ENCODE measurements at places on chromosomes 1 and 21.
A peak's percentile ranks its signal among the peaks of the same experiment; 100 is the strongest.

DNA sequence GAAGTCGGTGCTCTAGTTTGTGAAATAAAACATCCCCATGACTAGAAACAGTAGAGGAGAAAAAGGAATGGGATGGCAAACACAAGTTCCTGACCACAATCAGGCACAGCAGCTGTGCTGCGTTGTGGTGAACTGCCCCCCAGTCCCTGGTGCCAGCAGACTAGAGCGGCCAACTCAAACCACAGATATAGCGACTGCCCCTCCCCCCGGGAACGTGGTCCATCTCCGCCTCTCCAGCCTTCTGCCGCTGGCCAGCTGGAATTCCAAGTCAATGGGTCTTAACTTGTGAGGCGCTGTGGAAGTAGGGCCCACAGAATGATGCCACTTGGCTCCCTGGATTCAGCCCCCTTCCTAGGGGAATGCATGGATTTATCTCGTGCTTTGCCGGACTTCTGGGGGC, 41.6 kb upstream of the ZNF678 start:
- DNase-seq, result no peak

GRCh38 chr1:183605904-183606303, 15.6 kb upstream of the NCF2 start:
- DNase-seq, result no peak

- no peak for DNase-seq
Observed at GRCh38 chr1:157096881-157097280, 2.7 kb downstream of the ETV3L start.

DNA sequence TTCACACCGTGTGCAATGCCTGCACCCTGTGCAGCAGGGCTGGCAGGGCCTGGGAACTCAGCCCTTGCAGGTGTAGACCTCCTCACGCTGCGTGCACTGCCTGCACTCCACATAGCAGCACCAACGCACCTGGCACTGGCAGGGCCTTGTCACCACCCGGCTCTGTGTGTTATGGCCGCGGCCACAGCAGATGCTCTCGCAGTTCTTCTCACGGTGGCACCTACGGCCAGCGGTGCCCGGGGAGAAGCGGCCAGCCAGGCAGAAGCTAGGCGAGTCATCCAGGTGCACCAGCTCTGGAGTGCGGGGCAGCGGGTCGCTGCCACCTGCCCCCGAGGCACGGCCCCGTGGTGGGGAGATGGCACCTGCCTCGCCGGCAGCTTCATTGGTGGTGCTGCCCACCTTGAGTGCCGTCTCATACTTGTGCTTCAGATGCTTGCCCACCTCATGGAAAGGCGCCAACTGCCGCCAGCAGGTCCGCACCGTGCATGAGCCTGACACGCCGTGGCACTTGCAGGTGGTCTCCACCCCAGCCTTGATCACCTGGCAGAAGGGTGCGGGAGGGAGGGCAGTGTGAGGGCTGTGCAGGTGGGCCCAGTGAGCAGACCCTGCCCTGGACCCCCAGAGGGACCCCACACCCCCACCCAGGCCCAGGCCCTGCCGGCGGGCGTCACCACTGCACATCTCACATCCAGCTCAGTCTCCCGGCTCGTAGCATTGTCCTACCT, 26.1 kb downstream of the WNT9A start:
- no peak for DNase-seq

DNA sequence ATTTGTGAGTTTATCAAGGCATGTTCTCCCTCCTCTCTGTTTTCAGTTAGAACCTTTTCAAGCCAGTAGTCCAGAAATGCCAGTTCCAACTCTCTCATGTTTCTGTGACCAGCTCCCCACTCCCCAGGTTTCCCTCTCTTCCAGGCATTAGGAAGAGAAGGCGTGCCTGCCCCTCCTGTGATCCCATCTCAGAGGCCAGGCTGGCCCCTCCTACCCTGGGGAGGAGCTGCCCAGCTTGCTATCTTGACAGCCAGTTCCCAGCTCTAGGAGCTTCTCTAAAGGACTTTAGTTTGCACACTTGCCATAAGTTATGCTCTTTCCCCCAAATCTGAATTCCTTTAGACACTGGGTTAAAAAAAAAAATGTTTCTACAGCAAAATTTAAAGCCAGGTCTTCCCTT, 8.9 kb downstream of the HYI start:
- no peak for DNase-seq

- DNase-seq, result no peak
Observed at GRCh38 chr1:51907079-51907702, 28.7 kb upstream of the NRDC start.

GRCh38 chr1:65119951-65120350, 28.1 kb upstream of the AK4 start:
- DNase-seq, result no peak

DNA sequence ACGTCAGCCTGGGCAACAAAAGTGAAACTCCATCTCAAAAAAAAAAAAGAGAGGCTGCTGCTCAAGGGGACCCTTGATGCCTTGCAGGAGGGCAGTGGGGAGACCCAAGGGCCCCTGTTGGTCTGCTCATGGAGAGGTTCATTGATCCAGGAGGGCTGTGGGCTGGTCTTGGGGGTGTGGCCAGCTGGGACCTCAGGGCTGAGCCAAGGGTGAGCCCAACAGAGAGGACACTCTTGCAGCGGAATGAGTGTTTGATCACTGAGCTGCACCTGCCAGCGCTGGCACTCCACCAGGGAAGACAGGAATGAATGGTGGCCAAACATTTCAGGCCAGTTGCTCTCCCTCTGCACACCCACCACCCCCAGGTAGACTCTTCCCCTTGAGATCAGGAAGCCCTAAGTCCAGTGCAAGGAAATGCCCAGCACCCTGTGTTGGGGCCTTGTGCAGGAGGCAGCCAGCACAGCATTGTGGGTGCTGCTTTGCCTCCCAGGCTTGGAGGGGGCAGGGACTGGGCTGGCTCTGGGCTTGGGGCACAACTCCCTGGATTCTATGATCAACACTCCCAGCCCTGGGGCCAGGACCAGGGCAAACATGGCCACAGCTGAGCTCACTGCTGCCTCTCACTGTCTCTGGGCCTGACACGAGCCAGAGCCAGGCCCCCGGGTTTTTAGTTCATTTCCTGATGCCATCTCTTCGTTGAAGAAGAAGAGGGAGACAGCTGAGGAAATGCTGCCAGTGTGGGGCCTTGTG, 50.7 kb downstream of the IRF2BP2 start:
- no peak for DNase-seq

GRCh38 chr1:8047686-8048445, 21.8 kb upstream of the ERRFI1 start:
- DNase-seq, result no peak

GRCh38 chr1:37480125-37480466, 5.7 kb downstream of the ZC3H12A start:
- no peak for DNase-seq

DNA sequence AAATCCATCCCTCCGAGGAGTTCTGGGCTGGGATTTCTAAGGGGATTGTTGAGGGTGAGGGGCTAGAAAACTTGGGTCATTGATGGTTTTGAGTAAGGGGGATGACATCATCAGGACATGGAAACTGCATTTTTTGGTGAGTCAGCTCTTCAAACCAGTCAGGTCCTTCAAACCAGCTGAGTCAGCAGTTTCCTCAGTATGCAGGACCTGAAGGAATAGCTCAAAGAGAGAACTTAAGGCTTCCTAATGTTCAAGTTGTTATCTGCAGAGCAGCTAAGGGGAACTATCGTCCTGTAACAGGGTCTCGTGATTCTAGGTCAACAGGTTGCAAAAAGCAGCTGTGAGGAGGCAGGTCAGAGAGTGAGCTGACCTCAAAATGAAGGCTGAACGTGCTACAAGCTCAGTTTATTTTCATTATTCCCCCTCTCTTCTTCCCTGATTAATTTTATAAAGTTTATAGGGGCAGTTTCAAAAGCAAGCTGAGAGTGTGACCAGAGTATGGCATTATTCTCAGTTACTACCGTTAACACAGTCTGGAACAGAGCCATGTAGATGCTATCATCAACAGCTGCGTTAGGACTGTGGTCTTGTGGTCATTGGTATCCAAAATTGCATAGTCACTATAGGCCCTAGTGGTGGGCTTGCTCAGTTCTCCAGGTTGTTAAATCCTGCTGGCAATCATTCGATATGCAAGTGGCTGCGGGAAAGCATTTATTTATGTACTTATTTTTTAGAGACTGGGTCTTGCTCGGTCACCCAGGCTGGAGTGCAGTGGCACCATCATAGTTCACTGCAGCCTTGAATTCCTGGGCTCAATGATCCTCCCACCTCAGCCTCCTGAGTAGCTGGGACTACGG, 10.7 kb upstream of the SDC3 start:
- DNase-seq, result no peak

GRCh38 chr1:117363571-117364048, 3.6 kb upstream of the MAN1A2 start:
- no peak for DNase-seq

DNA sequence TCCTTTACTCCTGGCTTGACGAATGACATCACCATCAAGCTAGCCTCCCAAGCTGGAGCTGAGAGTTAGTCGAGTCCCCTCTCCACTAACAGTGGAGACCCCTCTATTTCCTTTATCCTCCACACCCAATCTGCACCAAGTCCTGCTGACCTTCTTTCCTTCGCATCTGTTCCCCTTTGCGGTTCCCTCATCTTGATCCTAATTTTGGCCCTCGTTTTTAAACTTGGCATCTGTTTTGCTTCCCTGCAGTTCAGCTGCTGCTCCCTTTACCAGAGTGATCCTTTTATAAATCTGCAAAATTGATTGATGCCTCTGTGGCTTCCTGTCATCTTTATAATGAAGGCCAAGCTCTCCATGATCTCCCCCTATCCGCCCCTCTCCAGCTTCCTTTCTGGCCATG, 49.0 kb upstream of the TSPAN2 start:
- DNase-seq, result no peak

GRCh38 chr1:82704966-82705365, 904.2 kb downstream of the ADGRL2 start:
- no peak for DNase-seq

- DNase-seq, result no peak
Observed at GRCh38 chr1:36847761-36848160, 186.6 kb downstream of the GRIK3 start.

DNA sequence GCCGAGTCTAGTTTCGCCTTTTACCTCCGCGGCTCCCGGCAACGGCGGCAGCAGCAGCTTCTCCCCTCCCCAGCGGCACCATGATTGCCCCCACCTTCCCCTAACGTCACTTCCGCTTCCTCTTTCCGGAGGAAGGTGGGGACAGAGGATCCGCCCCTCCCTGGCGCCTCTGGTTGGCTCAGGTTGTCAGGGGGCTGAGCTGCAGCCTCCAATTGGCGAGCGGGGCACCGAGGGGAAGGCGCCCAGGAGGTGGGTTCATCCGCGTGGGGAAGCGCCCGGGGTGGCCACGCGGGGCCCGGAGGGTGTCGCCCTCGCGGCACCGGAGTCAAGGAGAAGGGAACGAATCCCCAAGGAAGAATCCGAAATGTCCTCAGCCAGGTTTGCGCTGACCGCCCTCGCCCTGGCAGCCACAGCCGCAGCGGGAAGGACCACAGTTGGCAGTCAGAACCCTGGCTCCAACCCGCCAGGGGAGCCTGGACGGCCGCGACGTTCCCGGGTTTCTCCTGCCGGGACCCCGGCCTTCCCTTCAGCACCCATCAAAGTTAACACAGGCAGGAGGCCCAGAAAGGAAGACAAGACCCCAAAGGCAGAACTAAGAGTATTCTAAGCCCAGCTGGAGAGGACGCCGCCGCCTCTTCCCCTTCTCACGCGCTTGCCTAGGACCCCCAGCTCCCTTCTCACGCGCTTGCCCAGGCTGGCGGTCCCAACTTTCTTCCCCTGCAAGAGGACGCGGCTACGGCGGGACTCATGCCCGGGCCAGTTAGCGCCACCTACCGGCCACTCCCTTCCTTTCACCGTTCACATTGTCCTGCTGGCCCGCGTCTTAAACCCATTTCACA, at the start of gene MTF1:
TSS of gene MTF1 (minus strand) at position 86 of the 839 bp plus-strand sequence. CDS start 1,934 bp downstream, outside the sequence.
- peak; percentile 86 for DNase-seq
